ENCODE measurements at places on chromosomes 16 and 17.

GRCh38 chr16:87161822-87162676 is 155.1 kb downstream of the C16orf95 start:
- no peak for DNase-seq

DNA sequence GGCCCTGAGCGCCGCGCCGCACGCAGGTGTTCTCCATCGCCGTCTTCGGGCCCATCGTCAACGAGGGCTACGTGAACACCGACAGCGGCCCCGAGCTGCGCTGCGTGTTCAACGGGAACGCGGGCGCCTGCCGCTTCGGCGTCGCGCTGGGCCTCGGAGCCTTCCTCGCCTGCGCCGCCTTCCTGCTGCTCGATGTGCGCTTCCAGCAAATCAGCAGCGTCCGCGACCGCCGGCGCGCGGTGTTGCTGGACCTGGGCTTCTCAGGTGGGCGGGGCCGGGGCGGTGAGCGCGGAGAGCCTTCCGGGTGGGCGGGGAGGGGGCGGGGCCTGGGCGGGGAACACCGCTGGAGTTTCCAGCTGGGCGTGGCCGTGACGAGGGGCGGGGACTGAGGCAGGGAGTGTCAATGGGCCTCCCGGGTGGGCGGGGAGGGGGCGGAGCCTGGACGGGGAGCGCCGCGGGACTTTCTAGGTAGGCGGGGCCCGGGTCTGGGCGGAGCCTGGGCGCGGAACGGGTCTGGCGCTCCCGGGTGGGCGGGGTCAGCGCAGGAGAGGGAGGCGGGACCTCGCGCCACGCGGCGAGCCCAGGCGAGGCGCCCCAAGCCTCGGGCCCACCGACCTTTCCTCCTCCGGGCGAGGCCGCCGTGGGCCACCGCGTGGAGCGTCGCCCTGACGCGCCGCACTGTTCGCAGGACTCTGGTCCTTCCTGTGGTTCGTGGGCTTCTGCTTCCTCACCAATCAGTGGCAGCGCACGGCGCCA is 2.4 kb downstream of the SYNGR3 start:
- peak; percentile 72 for DNase-seq

DNA sequence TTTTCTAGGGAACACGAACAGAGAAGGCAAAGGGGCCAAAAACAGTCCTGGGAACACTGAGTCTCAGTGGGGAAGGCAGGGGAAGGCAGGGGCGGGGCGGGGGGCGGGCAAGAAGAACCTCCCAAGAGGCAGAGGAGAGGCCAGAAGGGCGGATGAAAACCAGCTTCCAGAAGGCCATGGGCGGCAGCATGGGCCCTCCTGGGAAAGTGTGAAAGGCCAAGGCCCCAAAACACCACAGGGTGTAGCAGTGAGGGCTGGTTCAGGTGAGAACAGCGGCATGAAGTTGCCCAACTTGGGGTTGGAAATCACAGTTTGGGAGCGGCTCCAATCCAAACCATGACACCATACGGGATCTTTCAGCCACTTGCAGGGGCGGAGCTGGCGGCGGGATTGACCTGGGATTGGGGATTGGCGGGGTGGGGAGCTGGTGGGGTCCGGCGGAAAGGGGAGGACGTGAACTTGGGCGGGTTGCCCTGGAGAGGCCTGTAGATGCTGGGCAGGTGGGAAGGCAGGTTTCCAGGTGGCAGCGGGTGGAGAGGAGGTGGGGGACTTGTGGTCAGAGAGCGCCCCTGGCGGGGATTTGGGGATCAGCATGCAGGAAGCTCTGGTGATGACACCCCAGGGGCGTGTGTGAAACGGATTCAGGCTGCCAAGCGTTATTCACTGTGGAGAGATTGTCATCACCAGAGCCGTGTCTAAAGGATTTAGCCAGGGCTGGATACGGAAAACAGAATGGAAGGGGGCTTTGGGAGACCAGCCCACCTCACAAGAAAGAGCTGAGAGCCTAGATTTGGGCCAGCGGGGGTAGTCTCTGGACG is 80.9 kb downstream of the ARHGAP23 start:
- peak; percentile 79 for DNase-seq

GRCh38 chr17:58165981-58166380 is 801 bp upstream of the OR4D2 start:
- no peak for DNase-seq

GRCh38 chr17:609232-609810 is 105.3 kb downstream of the VPS53 start:
- no peak for DNase-seq

Measured in foreskin keratinocyte (primary cell).